ENCODE measurements at places on chromosomes 5 and 9.

DNA sequence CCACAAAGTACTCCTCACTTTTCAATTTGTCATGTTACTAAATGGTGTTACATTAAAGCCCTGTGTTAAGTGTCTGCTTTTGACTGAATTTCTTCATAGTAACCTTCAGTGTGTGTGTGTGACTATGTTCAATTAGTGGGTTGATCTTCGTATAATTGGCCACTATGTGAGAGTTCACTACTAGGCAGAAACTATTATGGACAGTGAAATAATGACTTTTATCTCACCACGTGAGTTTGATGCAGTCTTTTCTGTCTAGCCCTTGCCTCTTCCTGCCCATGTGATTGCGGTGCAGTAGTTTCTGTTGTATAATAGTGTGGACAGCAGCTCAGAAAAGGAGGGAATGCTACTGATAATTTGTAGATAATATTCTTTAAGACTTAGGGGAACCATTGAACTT lies 1.8 kb upstream of the MAML1 start:
- DNase-seq, result no peak

GRCh38 chr5:158163451-158164295 lies 304.7 kb upstream of the CLINT1 start:
- no peak for DNase-seq

GRCh38 chr9:121233906-121234831 lies 32.5 kb upstream of the RAB14 start:
- no peak for DNase-seq

- DNase-seq, result no peak
Observed at GRCh38 chr5:78496373-78496772, 136.0 kb downstream of the SCAMP1 start.

- no peak for DNase-seq
Observed at GRCh38 chr5:10581424-10581748, 17.5 kb downstream of the ANKRD33B start.

DNA sequence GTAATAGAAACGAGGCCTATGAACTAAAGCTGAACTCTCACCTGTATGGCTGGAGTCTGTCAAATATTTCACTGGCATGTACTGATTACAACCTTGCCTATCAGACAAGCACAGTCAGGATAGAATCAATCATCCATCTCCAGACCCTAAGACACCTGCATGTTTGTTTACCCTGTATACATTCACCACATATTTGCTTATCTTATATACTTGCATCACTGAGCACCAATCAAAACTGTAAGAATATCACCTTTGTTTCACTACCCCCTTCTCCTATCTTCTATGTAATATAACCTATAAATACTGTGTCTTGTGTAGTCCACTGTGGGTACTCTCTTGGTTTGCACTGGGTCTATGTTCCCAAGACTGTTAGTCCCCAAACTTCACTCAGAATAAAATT lies 1085.7 kb downstream of the TAF11L14 start:
- no peak for DNase-seq

- DNase-seq, result no peak
Observed at GRCh38 chr5:66255714-66256113, 111.6 kb downstream of the SREK1 start.

DNA sequence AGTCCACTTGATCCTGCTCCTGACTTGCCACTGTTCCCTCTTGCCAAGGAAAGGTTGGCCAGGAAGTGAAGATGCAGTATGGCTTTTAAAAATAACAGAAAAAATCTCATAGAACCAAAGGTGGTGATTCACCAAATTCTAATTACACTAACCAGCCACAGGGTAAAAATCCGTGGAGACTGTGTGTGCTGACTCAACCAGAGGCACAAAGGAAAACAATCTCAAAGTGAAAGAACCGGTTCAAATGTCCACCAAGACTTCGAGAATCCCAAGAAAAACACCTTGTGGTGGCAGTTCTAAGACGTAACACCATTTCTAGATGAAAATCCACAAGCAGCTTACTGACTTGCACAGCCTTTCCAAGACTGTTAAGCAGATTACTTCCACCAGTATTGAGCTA lies 279.1 kb downstream of the TLE1 start:
- DNase-seq, result no peak

GRCh38 chr9:132694144-132694543 lies 23.9 kb downstream of the GTF3C4 start:
- DNase-seq, result peak; percentile 8

- DNase-seq, result no peak
Observed at GRCh38 chr5:169772688-169773087, 135.6 kb downstream of the DOCK2 start.

DNA sequence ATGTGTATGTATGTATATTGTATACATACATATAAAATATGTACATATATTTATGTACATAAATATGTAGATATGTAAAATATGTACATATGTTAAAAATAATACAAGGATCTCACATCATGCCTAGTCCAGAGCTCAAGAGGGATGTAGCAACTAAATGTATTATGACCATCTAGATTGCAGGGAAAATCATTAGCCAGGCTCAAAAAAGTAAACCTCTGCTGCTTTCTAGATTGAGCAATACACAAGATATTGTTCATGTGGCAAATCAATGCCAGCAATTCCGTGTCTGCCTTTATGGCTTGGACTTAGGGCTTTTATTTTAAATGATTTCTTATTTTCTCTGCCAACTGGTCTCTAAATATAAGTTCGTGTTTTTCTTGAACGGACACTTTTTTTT lies 65.2 kb downstream of the RAI14 start:
- no peak for DNase-seq

GRCh38 chr9:134214386-134214765 lies 50.0 kb upstream of the RNU6ATAC start:
- DNase-seq, result no peak

DNA sequence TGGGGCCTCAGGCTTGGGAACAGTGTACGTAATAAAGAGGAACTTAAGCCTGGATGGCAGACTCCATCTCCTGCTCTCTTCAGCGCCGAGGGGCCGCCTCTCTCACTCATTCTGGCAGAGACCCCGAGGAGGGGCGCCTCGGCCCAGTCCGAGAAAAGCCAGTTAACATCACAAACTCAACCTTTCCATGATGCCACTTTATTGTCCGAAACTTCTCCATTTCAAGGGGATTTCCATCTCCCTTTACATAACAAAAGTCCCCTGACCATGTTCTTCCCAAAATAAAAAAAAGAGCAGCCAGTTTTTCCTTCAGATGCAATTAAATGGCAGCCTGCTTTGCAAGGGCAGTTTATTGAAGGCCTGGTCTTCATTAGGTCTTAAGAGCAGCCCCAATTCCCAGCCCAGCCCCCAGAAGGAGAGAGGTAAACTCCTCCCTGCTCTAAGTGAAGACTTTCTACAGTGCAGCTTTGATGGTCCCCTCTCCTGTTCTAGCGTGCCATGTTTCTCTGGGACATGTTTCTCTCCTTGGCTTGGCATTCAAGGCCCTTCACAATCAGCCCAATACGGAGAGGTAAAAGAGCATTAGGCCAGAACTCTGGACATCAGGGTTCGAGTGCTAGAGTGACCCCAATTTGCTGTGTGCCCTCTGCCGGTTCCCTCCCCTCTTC lies 19.5 kb upstream of the RAB14 start:
- no peak for DNase-seq

GRCh38 chr5:157233515-157233914 lies 32.4 kb upstream of the CYFIP2 start:
- DNase-seq, result no peak

DNA sequence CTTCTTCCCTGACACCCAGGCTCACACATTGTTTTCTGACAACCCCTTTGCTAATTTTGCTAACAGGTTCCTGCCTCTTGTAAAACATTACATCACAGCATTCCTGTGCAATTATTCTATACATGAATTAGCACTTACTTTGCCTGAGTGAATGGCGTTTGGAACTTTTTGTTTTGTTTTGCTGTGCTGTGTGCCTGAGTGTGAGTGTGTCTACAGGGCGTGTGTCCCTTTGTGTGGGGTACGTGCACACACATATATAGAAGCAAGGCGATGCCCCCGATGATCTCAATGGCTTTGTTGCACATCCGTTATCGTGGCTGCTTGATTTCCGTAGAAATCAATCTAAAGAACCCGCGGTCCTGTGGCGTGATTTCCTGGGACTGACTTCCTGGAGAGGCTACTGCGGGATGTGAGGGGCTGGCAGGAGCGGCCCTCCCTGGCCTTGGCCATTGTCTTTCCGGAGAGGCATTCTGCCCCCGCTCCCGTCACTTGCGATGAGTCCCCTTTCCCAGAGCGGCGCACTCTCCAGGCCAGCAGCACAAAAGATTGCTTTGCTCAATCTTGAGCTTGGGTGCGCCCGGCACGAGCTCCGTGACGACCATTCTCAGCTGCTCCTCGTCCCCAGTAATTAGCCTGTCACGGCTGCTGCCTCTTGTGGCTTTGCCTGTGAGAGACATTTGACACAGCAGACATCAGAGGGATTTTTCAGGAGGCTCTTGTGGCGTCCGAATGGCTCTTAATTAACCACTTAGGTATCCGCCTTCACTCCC lies 398.1 kb upstream of the IRX1 start:
- no peak for DNase-seq

- DNase-seq, result no peak
Observed at GRCh38 chr5:135988546-135988945, 33.8 kb upstream of the LECT2 start.

DNA sequence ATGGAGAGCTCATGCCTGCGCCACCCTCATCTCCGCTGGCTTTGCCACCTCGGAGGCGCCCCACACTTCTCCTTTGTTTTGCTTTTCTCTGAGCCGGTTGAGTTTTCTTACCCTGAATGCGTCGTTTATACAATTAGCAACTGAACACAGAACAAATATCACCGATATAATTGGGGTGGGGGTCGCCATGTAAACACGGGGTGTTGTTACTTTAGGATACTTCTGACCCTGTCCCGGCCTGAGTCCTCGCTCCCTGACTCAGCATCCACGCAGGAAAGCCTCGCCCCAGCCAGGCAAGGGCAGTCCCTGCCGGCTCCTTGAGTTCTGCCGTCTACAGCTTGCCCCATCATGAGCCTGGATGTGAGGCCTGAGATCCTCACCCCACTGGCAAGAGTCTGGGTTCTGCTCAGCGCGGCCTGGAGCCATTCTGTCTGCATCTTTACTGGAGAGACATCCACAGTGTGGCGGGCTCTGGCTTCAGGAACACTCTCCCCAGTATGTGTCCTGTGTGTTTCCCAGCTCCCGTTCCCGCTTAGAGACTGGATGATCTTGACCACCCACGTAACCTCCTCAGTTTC lies 5.5 kb downstream of the NKX2-5 start:
- DNase-seq, result no peak

DNA sequence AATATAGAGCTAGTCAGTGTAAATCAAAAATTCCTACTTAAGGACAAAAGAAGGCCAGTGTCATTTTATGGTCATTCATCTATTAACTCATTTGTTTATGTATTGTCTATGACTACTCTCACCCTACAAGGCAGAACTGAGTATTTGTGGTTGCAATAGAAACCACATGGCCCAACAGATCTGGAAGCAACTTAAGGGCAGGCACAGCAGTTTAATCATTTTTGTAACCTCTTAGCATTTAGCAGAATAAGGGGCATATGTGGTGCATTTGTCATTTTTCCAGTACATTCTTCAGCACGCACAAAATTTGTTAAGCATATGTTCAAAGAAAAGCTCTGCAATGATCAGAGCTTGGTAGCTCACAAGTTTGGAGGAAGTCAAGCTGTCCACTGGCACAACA lies 1.1 kb downstream of the FKBP15 start:
- DNase-seq, result peak; percentile 37

- no peak for DNase-seq
Observed at GRCh38 chr5:79973511-79973910, 17.6 kb downstream of the MTX3 start.

DNA sequence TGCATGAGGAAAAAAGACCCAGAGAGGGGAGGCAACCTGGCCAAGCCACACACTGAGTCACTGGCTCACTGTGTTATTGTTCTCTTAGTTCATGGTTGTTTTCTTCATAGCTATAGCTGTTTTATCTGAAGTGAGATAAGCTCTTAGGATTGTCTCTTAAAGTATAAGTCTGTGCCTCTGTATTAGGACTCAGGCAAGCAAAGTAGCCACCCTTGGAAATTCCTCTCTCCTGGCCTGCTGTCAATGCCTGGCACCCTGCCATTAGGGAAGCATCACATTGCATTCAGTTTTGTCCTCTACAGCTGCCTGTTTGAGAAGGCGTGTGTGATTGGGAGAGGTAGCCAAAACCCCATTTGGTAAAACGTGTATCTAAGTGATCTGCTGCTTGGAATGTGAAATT lies 147.4 kb upstream of the GLRA1 start:
- no peak for DNase-seq

GRCh38 chr9:137984520-137985257 lies 107.1 kb downstream of the CACNA1B start:
- DNase-seq, result no peak

DNA sequence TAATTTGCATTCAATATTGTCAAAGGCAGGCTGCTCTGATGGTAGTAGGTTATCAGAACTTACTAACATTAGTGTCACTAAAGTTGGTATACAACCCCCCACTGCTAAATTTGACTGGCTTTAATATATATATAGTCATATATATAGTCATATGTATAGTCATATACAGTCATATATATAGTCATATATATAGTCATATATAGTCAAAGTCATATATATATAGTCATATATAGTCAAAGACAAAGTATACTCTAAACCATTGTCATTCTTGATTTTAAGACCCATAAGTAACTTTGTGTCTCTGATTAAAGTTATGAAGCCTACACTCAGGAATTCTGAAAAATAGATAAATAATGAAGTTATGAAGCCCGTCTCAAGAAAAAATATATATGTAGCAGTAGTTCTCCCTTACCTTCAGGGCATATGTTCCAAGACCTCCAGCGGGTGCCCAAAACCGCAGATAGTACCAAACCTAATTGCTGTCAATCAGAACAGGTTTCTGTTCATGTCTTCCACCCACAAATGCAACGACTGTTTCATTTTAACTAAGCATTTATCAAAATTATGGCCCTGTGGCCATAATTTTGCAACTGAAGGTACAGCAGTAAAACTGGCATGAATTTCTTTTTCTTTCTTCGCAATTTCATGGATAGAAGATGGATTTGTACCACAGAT lies 40.1 kb downstream of the TRPM6 start:
- DNase-seq, result no peak

- DNase-seq, result no peak
Observed at GRCh38 chr5:158943569-158943968, 156.1 kb downstream of the EBF1 start.
